Left kidney (tissue), 8 donors: ENCODE measurements at places on chromosomes 6 and 20.

DNA sequence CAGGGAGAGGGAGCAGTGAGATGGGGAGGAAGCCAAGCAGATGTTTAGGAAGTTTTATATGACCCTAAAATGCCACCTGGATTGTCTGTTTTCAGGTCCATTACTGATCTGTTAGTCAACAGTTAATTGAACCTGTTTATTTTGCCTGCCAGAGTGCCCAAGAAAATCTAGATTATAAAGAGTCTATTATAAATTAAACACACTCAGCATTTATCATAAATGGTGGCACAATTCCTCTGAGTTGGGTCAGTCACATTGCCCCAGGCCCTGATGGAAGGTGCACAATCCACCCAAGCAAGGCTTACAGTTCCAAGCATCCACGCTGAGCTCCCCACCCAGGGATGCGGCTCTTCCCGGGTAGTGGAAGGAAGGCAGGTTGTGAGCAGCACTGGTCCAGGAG, 21.4 kb upstream of the ULBP3 start:
- DNase-seq, result no peak

DNA sequence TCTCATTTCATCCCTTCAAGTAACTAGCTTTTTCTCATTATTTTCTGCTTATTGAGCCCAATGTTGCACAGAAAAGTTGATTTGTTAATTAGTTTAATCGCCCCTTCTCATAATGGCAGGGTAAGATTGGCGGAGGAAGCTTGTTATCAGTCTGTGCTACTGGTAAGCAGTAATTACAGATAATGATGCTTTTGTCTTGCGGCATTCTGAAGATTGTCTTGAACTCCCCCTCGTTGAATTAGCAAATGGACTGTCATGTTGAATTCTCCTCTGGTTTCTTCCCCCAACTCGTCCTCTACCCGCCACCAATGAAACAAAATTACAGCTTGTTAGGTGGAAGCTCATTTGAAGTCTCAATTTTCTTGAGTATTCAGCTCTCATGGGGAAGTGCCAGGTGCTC, 39.4 kb downstream of the PRDM13 start:
- DNase-seq, result no peak

DNA sequence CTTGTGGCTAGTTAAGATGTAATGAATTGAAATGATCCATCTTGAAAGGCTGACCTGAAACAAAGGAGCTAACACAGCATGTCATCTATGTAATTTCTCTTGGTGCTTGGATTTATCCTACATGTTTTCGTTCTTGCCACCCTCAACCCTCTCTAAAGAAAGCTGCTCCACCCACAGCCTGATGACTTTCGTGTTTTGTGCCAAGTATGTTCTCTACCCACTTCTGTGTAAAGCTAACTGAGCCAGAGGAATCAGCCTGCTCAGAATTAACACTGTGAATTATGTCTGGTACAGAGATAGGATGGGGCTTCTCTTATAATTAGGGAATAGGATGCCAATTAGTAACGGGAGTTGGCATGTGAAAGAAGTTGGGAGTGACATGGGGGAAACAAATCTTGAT, 67.9 kb upstream of the MLIP start:
- no peak for DNase-seq

DNA sequence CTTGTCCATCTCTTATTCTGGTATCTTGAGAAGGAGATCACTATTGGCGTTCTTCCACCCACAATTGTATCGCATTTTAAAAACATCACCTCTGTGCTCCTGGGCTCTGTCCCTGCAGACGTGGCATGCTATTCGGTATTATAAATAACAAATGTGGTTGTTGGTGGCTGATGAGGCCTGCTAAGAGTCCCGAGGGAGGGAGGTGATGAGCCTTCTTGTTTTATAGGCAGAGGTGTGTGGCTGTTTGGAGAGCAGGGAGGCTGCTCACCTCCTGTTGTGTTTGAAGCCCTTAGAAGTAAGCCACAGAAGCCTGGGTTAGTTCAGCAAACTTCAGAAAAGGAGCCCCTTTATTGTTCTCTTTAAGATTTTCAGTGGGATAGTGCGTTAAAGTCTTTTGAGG, 15.6 kb downstream of the MANBAL start:
- DNase-seq, result no peak

DNA sequence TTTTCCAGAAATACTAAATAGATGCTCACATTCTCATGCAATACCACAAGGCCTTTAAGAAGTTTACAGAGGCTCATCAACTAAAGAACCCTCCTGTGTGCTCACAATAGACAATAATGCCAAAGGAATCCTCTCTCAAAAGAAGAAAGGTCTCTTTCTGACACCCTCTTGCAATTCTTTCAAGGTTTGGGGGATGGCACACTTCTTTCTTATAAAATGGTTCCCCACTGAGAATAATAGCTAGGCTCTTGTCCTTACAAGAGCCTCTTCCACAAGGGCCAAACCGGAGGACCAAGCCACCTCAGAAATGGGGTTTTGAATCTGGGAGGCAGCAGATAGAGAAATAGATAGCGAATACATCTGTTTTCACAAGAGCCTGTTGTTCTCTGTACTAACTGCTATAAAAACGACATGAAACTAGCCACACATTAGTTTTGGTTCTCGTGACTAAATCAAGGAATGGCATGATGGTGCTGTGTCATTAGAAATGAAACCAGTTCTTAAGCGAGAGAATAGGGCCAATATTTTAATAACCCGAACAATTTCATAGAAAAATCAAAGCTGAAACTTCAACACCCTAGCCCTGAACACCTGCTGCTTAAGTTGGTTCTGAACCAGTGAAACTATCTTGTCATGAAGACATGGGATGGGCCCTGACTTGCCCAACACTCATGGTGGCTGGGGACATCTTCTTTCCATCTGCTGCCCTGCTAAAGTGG, 81.1 kb downstream of the PRDM1 start:
- no peak for DNase-seq

- DNase-seq, result no peak
Observed at GRCh38 chr6:139602577-139602976, 228.1 kb upstream of the CITED2 start.

- peak; percentile 24 for DNase-seq
Observed at GRCh38 chr6:137944793-137945498, 77.9 kb downstream of the TNFAIP3 start.

DNA sequence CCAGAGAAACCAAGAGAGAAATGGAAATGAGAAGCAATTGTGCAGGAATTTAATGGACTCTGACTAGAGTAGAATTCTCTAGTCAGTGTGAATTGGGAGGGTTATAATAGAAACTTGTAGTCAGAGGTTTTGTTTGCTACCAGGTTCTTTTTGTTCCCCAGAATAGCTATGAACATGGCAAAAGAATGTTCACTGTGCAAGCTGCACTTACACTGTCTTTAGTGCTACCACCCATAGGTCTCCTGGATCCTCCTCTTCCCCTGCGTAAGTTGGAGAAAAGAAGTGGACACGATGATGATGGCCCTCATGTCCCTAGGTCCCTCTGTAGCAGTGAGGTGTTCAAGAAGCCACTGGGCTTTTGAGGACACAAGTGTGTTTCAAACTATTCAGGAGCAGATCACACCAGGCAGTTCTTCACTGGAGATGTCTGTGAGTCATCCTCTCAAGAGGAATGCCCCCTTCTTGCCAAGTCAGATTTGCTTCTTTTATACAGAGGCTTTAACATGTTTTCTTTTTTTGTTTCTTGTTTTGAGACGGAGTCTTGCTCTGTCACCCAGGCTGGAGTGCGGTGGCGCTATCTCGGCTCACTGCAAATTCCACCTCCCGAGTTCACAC, 47.6 kb upstream of the SMIM8 start:
- no peak for DNase-seq

- no peak for DNase-seq
Observed at GRCh38 chr20:20820785-20821483, 108.5 kb upstream of the RALGAPA2 start.

- no peak for DNase-seq
Observed at GRCh38 chr6:100230953-100231316, 233.8 kb downstream of the SIM1 start.

GRCh38 chr6:127946388-127946787, 45.5 kb upstream of the THEMIS start:
- DNase-seq, result no peak

DNA sequence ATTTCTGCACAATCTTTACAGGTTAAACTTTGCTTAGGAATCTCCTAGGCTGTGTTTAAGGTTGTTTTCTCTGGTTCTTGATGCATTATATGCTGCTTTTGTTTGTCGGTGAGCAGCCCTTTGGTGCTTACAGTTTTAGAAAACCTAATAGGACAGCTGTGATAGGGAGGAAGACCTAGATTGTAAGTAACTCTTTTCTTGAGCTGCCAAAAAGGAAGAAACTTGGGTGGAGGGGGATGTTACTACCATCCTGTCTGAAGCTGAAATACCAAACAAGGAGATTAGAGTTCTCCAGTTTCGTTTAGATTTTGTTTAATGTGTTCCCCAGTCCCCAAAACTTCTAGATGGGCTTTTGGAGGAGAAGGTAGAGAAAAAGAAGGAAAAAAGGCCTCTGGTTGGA, 72.0 kb downstream of the ANKS1A start:
- DNase-seq, result no peak

- no peak for DNase-seq
Observed at GRCh38 chr6:167409694-167410093, 84.8 kb downstream of the TTLL2 start.

- no peak for DNase-seq
Observed at GRCh38 chr20:5855939-5856338, 94.4 kb downstream of the TRMT6 start.

- DNase-seq, result no peak
Observed at GRCh38 chr20:35657271-35657670, 7.4 kb downstream of the CPNE1 start.

DNA sequence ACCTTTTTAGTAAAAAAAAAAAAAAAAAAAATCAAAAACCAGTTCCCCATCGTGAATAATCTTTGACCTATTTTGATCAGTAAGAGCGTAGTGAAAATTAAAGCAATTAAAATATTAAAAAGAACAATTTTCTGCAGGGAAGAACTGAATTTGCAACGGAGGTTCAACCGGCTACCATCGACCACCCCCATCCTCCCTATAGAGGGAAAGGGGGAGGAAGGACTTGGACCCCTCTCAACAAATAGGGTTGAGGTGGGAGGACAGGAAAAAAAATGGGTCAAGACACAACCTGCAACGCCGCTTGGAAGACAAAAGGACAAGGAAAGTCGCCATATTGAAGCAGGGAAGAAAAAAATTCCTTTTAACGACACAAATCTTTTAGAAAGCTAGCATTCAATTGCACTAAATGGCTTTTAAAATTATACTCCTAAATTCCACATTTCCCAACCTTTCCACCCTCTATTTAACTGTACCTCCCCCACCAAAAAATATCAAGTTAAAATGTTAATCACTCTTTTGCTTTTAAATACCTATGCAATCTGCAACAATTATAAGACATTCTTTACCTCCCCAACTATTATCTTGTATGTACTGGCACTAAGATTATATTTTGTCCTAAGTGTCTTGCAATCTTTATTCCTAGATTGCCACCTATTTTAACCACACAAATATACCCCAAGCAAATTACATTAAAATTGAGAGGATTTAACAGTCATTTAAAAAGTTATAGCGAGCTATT, 1.7 kb downstream of the PPP1R10 start:
- DNase-seq, result peak; percentile 80

- no peak for DNase-seq
Observed at GRCh38 chr6:150301846-150302519, 66.8 kb upstream of the IYD start.

GRCh38 chr6:159229651-159230051, 60.5 kb downstream of the FNDC1 start:
- DNase-seq, result no peak
